CD8-positive, alpha-beta memory T cell (primary cell): ENCODE measurements at places on chromosomes 2 and 18. TPM values are rescaled to one million over a fixed set of nuclear protein-coding genes. Genes with fewer than 3 reads are reported as not detected.

TMEM178A gene
- not detected for total RNA-seq

LOXL3 gene
- total RNA-seq, result 1.2 TPM

DPP10 gene
- total RNA-seq, result not detected

GRHL1 gene
- total RNA-seq, result 0.88 TPM

ZNF24 gene
- total RNA-seq, result 52.6 TPM

RAB27B gene
- 0.22 TPM for total RNA-seq

EFHD1 gene
- total RNA-seq, result 0.33 TPM

EDAR gene
- 0.16 TPM for total RNA-seq

NT5C1B gene
- total RNA-seq, result not detected

EGR4 gene
- 0.55 TPM for total RNA-seq
